ENCODE measurements at places on chromosomes 5 and 9.
A peak's percentile ranks its signal among the peaks of the same experiment; 100 is the strongest.

DNA sequence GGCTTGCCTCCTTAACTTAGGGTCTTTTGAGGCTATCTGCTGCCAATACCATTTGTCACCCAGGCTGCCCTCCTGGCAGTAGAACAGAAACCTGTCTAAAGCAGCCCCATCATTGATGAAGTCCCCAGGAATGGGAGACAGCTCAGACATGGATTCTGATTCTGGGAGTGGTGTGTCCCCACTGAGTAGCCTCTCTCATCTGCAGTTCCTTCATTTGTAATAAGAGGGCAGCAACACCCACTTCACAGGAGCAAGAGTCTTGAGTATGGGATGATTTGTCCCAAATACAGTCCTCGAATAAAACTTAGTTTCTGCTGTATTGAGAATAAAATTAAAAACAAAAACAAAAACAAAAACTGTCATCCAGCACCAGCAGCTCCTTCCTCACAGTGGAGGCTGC, 167.6 kb downstream of the ASTN2 start:
- peak; percentile 23 for DNase-seq

- DNase-seq = no peak
Measured at GRCh38 chr5:56270058-56270457, 36.9 kb upstream of the ANKRD55 start.

DNA sequence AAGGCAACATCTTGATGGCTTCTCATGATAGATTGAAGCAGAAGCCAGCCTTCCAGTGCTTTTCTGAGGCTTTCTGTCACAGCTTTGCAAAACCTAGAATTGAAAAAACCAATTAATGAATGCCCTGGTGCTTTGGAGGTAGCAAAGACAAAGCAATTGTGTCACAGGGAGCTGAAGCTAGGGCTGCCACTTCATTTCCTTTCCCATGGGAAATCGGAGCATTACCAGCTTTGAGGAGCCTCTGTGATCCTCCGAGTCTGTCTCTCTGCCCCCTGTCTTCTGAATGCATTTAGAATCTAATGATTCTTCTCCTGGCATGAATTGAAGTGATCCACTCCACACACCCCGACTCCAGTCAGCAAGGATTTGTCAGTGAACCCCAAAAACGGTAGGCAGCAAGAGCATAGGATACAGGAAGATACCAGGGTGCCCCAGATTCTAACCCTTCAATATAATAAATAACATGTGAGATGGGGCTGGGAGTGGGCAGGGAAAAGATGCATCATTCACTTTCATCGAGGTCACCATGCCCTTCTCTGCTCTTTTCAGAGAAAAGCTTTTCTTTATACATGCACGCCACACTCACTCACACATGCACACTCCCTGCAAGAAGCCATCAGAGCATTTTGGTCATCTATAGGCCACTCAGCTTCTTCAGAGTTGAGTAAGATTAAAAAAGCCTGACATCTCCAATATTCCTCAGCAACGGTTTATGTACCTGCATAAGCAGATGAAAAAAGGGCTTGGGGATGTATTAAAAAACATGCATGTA, 247.7 kb upstream of the ZNF462 start:
- DNase-seq = no peak

DNA sequence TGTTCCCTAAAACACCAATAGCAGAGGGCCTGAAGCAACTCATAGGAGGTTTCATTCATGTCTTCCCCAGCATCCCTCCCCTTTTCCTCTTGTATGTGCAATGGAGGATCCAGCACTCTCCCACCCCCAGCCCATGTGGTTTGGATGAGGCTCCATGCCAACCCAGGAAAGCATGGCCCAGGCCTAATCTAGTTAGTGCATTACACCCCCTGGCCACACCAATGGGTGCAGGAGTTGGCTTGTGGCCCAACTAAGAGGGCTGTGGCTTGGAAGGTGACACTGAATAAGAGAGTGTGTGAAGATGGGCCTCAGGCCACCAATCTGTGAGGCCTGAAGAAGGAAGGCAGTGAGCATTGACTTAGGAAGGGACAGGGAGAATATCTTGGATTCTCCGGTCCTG, 70.8 kb upstream of the SMIM23 start:
- DNase-seq = no peak

GRCh38 chr9:21579247-21579671, 97.1 kb upstream of the IFNE start:
- DNase-seq = peak; percentile 56
